ENCODE measurements at places on chromosomes 3 and 15. TPM values are rescaled to one million over a fixed set of nuclear protein-coding genes. Genes with fewer than 3 reads are reported as not detected.
A peak's percentile ranks its signal among the peaks of the same experiment; 100 is the strongest.

DNA sequence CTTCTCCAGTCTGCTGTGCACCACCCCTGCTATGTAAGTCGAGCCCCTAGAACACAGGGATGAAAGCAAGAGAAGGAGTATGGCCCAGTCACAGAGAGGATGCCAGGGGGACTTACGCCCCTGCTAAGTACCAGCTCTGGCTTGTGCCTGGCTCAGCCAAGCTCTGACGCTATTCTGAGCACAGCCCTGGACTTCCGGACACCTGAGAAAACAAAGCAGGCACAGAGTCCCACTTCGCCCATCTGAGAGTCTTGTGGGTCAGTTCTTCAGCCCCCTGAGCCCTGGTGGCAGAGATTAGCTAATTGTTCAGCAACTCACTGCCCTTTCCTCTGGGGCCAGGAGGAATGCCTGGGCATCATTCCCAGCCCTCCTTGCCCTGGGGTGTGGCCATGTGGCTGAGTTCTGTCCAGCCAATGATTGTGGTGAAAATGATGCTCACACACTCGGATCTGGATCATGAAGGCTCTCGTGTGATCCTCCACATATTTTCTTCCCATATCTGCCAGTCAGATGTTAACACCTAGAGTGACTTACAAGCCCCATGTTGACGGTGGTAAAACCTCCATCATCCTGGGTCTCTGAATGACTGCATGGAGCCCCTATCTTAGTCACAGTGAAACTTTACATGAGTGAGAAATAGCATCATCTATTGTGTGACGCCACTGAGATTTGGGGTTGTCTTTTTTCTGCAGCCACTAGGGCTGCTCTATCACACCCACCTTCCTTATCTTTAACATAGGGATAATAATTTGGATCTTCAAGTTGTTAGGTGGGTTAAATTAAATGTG lies 105.7 kb downstream of the TPRA1 start:
- no peak for DNase-seq

DNA sequence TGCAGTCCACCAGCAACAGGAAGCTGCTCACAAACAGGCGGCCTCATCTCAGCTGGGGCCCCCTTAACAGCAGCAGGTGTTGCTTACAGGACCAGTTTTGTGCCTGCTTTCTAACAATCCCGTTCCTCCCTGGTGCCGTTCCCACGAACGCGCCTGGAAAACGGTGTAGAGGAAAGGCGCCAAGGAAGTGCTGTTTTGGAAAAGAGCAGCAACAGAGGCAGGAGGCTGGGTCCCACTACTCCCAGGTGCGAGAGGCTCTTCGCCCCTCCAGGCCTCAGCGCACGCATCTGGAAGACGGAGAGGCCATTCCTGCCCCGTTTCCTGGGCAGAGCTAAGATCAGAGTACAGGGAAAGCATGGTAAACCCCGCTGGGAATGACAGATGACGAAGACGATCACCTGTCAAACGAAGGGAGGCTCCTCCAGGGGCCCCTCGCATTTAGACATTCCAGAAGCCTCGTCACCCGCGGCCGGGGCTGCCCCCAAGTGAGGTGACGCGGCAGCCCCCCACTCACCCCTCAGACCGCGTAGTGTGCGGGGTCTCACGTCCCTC lies 603 bp downstream of the SCAPER start:
- DNase-seq: peak; percentile 29

DNA sequence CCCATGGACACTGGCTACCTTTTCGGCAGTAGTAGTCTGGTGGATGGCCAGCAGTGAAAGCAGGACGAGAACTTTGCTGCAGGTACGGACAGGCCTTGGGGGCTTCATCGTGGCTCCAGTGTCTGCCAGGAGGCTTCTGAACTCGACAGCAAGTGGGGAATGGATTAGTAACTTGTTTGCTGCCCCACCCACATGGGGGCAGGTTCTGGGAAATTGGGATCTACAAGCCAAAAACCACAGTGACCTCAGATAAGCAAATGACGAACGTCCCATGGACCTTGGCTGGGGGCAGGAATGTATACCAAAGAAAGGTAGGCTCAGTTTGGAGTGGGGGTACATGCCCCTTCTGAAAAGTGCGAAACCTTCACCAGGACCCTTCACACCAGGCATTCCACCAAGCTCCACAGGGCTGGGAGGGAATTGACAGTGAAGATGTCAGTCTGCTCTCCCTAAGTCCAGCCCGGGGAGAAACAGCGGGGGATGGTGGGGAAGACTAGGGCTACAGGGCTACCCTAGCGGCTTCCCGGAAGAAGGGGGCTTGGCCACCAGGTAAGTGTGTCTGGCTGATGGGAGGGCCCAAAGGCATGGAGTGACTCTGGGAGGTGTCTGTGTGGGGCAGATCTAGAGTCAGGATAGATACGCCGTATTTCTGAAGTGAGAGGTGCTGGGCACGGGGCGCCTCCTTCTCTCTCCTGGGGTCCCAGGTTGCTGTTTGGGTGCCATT lies at the start of gene ITIH4:
Gene ITIH4 (minus strand): TSS at position 138 of the 724 bp plus-strand sequence. CDS start 30 bp downstream, at position 108.
- no peak for DNase-seq

- no peak for DNase-seq
Measured at GRCh38 chr3:55330756-55331155, 156.3 kb downstream of the WNT5A start.

DNA sequence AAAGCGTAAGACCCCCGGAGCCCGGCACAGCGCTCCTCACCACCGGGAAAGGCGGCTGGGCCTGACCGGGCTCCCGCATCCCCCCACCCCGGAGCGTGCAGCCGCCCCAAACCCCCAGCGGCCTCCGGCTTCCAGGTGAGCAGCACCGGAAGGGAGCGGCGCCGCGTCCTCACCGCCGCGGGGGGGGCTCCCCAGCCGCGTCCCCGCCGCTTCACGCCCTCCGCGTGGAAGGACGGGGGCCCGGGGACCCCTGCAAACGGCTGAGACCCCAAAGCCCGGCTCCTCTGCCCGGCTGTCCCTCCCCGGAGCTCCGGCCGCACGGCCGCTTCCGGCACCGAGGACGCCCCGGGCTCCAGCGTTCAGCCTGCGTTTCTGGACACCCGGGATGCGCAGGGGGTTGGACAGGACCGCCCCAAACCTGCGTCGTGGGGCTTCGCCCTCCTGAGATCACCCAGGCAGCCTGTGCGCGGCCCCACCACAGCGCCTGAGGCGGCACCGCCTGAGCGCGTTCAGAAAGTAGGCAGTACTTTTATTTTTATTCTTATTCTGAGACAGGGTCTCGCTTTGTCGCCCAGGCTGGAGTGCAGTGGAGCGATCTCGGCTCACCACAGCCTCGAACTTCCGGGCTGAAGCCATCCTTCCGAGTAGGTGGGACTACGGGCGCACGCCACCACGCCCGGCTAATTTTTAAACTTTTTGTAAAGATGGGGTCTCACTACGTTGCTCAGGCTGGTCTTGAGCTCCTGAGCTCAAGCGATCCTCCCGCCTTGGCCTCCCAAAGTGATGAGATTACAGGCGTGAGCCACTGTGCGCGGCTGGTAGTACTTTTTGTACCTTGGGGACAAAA lies 51.6 kb upstream of the BLM start:
- DNase-seq: peak; percentile 54

DNA sequence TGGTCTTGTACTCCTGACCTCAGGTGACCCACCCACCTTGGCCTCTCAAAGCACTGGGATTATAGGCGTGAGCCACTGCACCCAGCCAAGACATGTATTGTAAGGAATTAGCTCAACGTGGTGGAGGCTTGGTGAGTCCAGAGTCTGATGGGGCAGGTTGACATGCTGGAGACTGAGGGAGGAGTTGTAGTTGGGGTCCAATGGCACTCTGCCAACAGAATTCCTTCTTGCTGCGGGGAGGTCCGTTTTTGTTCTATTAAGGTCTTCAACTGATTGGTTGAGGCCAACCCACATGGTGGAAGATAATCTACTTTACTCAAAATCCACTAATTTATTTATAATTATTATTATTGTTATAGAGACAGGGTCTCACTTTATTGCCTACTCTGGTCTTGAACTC lies 30.1 kb downstream of the PLA2G4D start:
- no peak for DNase-seq

DNA sequence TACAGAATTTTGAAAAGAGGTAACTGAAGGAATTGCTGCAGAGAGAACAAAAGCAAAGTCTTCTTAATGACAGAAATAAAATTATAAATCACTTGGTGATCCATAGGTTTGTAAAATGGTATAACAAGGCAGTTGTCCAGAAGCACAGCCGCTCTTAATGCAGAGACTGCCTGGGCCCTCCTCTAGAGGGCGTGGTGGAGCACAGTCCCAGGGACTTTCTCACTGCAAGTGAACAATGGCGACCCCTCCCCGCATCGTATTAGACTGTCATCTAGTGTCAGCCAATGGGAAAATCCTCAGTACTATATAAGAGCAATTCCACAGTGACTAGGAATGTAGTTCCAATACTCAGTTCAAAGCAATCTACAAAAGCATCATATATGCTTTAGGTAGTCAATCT lies 26.4 kb upstream of the ZBED2 start:
- no peak for DNase-seq

GOLGA8R gene
- polyA plus RNA-seq: 11.7 TPM

LEO1 gene
- 26.4 TPM for polyA plus RNA-seq

CCR8 gene
- not detected for polyA plus RNA-seq

IMPG2 gene
- 0.61 TPM for polyA plus RNA-seq

ALG1L2 gene
- polyA plus RNA-seq: 2.9 TPM

Data from renal pelvis (tissue), 12 donors.